ENCODE measurements at places on chromosomes 3 and 15.

DNA sequence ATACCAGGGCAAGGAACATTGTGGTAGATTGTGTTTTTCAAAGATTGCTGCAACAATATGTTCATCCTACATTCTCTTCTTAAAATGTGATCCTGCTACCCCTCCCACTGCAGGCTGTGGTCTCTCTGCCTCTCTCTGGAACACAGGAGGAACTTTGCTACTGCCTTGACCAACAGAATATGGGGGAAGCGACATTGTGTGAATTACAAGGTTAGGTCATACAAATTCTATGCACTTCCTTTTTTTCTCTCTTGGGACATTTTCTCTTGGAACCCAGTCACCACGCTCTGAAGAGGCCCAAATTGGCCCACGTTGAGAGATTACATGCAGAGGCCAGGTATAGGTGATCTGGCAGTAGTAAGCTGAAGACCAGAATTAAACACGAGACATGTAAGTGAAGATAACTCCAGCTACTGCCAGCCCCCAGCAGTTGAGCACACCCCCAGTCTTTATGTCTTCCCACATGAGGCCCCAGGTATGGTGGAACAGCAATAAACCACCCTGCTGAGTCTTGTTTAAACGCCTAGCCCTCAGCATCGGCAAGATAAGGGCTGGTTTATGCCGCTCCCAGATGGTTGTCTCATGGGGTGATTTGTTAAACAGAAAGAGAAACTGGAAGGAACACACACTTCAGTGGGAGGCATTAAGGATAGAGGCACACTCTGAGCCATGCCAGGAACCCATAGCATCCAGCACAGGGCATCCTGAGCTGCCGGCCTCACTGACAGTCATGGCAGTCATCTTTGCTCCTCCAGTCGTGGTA lies 59.9 kb downstream of the FAM43A start:
- DNase-seq, result no peak

- peak; percentile 11 for DNase-seq
Measured at GRCh38 chr3:81910244-81910852, 148.9 kb upstream of the GBE1 start.

DNA sequence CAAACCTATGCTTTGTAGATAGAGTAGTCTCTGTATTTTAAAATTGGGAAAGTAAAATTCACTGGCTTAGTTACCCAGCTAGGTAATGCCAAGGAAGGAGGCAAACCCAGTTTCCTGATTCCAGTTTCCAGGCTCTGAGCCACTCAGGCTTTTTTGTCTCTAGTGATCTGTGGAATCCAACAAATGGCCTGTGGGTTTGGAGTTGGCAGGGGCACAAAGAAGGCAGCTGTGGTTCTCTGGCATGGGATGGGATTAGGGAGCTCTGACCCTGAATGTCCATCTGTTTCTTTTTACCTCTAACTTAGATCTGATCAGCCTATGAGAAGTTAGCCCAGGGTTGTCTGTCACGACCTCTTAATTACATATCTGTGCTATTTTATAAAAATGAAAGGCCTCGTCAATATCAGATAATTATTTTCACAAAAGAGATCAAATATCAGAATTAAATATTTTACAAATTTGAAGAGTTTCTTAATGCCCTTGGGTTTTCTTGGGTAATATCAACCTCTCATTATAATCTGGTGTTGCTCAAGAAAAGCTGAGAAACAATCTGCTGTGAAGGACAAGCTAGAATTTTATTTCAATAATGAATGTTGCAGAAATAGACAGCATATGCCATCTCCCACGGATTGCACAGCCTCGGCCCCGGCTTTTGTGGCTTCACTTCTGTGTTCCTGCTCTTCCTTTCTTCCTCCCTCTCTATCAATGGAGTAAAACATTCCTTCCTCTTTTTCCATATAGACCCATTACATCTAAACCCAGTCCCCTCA lies 63.7 kb upstream of the DAZL start:
- DNase-seq, result no peak

GRCh38 chr15:67862750-67863441 lies 23.1 kb upstream of the RNU6-1 start:
- no peak for DNase-seq

- DNase-seq, result no peak
Measured at GRCh38 chr3:113018536-113019181, 27.9 kb downstream of the GTPBP8 start.

- DNase-seq, result no peak
Measured at GRCh38 chr3:39068556-39068955, 16.7 kb downstream of the WDR48 start.

DNA sequence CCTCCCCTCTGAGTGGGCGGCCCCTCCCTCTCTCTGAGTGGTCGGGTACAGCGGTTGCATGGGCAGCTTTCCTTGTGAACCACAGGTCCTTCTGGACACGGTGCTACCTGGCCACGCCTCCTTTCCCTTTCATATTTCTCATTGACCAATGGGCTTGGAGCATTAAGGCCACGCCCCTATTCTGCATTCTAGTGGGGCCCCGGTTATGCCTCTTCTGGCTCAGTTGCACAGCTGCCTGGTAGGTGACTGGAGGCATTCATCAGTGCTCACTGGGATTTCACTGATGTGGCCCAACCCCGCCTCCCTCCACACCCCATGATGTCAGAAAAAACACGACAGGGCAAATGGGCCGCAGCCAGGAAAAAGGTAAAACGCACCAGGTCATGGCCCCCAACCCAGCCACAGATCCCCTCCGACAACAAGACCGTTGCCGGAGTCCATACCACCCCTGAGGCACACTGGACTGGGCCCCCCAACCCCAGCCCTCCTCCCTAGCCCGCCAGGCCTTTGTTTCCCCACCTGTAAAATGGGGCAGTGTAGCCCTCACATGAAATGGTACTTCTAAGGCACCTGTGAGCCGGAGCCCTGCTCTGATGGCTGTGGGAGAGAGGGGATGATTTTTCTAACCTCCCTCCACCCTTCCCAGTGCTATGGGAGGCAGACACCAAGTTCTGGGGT lies 26.3 kb downstream of the NGRN start:
- peak; percentile 18 for DNase-seq

GRCh38 chr15:66657185-66658020 lies 44.6 kb upstream of the SMAD6 start:
- DNase-seq, result no peak

GRCh38 chr3:197136744-197137143 lies 107.1 kb upstream of the MELTF start:
- DNase-seq, result no peak

DNA sequence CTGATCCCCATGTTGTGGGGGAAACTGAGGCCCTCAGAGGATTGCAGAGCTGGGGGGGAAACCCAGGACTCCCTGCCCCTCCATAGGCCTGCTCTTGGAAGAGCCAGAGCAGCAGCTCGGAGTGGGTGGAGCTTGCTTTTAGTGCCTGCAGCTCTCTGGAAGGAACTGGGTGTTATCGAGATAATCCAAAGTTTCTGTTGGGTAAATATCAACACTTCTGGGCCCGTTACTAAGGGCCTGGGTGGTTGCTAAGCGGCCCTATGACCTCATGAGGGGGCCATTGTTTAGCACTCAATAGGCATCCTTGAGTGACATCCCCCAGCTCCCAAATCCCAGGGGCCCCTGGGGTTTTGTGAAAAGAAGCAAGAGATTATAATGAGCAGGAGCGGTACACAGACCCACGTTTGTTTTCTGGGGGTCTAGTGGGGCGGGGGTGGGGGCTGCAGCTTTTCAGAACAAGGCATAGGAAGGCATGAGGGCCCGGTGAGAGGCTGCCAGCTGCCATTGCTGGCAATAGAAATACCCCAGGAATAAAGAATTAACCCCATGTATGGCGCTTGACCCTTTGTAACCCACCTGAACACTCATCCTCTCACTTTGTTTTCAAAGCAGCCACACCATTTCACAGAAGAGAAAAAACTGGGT lies 48.3 kb upstream of the ATP2B2 start:
- DNase-seq, result no peak

DNA sequence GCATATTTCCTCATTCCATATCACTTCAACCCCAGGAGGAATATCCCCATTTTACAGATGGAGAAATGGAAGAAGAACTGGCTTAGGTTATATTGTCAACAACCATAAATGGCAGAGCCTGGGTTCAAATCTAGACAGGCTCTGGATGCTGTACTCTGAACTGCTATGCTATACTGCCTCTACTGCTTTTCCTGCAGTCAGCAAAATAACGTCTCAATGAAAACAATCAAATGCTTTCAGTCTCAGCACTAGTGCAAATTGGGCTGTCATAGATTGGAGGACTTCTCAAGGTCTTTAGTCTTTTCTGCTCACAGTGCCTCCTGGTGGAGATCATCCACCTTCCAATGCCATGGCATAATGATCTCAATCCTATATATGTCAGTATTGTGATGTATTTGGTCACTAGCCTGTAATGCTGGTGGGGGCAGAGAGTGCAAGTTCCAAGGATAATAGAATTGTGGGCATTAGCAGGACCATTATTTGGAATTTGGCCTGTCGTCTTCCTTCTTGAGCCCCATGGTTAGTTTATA lies 285.0 kb downstream of the CLSTN2 start:
- DNase-seq, result no peak

GRCh38 chr15:62727501-62727900 lies 315.0 kb upstream of the TPM1 start:
- DNase-seq, result no peak

- DNase-seq, result no peak
Measured at GRCh38 chr3:41975416-41976103, 13.7 kb upstream of the ULK4 start.

GRCh38 chr15:85622221-85622831 lies 172.4 kb downstream of the KLHL25 start:
- no peak for DNase-seq

GRCh38 chr15:73894133-73894814 lies 20.9 kb downstream of the TBC1D21 start:
- no peak for DNase-seq

GRCh38 chr3:159928071-159928491 lies 60.6 kb upstream of the IL12A start:
- DNase-seq, result no peak

DNA sequence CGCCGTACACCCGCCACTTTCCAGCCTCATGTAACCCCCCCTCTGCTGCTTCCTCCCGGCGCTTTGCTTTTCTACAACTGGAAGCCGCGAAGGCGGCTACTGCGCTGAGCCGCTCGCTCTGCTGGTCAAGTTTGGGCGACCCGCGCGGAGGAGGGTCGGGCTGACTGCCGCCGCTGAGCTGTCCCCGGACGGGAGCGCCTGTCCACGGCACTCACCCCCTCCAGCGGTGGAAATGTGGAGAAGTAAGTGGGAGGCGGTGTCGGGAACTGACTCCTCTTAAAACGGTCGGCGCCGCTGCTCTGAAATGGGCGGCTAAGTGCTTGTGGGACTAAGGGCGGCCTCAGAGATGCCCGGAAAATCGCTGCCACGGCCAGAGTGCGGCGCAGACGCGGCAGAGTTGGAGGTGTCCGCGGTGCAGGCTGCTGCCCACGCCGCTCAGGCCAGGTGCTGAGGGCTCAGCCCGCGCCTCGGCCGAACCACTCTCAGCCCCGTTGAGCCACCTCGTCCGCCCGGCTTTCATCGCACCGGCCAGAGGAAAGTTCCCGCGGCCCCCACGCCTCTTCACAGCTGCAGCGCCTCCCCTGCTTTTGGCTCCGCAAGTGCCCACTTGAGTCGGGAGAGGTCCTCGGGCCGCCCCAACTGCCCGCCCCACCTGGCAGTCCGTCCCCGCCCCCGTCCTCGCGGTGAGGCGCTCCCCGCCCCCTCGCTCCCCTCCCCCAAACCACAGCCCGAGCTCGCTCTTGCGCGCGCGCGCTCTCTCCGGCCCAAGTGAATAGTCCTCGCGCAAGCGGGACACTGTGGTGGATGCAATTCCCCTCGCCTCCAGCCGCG lies at the start of gene EPHA6:
EPHA6 (plus strand) TSS at position 775 of the 831 bp plus-strand sequence.
- DNase-seq, result peak; percentile 16

- no peak for DNase-seq
Measured at GRCh38 chr3:78834910-78835309, 932.9 kb downstream of the ROBO1 start.

- DNase-seq, result no peak
Measured at GRCh38 chr3:187340578-187340977, 27.6 kb upstream of the RTP4 start.

DNA sequence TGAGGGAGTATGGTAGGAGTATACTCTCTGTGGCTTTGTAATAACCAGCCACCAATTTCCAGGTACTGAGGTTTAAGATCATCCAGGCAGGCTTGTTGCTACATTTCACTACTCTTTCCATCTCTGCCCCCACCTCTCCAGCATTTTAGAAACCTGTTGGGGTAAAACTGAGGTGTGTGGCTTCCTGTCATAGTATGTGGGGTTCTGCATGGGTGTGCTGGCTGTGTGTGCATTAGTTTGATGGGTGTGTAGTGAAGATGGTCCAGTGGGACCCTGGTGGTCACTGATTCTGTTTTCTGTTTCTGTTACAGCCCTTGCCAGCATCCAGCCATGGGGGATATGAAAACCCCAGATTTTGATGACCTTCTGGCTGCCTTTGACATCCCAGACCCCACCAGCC lies 34.0 kb downstream of the ZNF592 start:
- no peak for DNase-seq

GRCh38 chr3:105368566-105369499 lies 2.1 kb downstream of the ALCAM start:
- peak; percentile 89 for DNase-seq

DNA sequence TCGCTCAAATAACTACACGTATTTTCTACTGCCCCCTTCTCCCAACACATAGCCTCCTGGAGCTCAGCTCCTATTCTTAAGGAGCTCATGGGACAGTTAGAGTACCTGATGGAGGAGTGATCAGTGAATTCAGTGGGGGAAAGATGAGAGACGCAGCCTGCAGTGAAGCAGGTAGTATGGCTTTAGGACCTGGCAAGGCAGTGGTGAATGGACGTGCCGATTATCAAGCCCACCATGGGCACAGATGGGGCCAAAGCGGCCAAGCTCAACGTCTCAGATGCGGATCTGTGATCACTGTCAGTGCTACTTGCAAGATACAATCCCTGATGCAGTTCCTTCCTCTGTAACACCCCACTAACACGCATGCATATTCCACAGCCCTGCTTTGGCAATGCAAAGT lies 45.8 kb upstream of the ATP2B2 start:
- DNase-seq, result no peak

DNA sequence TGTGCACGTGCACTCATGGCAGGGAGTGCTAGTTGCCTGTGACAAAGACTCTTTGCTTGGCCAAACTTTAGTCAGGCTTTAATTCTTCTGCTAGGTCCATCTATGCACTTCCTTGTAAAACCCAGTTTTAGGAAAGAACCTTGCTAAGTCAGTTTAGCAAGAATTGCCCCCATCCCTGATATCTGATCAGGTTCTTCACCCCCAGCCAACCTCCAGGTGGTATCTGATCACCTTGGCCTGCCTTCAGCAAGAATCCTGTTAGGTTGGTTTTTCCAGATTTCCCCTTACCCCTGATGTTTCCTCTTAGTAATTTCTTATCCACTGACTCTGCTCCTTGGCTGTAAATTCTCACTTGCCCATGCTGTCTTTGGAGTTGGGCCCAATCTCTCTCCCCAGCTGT lies 8.4 kb downstream of the HSPBAP1 start:
- no peak for DNase-seq

DNA sequence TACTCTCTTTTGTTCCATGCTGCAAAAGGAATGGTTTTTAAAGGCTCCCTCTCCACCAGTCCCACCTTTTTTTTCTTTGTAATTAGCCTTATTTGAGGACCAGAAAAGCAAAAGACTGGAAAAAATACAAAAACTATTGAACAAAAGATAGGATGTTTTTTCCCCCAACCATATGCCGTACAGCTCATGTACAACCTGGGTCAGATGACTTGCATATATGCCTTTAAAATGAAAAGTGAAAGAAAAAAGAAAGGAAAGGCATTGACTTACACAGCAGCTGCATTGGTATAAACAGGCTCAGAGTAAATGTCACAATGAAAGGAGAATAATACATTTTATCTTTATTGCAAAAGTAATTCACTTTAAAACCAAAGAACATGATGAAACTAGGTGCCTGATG lies 69.5 kb upstream of the CMC1 start:
- no peak for DNase-seq

Data from NCI-H2171 treated with DMSO at 0.1 percent for 48 hours (cell line).